ENCODE measurements at places on chromosomes 12 and 14.

DNA sequence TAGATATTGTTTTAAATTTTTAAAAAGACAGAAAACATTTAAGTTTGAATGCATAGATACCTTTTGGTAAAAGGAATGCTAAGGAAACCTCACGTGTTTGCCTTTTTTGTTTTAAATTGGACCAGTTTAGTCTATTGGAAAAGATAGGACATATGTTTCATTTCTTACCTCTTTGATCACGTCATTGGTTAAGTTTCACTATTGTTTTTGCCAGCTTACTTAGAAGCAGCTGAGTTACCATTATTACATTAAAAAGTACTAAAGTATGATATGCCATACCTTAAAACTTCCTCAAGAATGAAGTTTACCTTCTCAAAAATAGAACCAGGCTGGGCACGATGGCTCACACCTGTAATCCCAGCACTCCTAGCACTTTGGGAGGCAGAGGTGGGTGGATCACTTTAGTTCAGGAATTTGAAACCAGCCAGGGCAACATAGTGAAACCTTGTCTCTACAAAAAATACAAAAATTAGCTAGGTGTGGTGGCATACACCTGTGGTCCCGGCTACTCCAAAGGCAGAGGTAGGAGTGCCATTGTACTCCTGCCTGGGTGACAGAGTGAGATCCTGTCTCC, 54.4 kb downstream of the SRGAP1 start:
- DNase-seq, result no peak

- no peak for DNase-seq
Measured at GRCh38 chr14:86510491-86510890, 980.5 kb downstream of the FLRT2 start.

DNA sequence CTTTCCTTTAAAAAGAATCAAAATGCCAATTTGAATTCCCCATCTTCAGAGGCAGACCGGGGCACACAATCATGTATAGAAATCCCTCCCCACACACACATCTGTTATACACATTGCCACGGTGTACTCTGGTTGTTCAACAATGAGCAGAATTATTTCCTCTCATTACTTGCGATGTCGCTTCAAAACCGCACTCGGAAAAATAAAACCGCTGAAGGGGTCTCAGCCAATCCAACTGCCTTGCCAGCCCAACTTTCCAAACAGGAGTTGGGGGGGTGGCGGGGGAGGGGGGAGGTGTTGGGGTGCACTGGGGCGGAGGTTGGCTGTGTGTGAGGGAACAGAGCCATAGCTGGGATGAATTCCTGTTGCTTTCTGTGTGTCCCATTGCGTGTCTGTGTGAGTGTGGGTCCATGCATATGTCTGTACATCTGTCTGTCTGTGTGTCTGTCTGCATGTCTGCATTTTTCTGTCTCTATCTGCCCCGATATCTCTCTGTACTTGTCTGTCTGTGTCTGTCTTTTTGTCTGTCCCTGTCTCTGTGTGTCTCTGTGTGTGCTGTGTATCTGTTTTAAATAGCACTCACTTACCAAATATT, 163.6 kb upstream of the TBX3 start:
- no peak for DNase-seq

DNA sequence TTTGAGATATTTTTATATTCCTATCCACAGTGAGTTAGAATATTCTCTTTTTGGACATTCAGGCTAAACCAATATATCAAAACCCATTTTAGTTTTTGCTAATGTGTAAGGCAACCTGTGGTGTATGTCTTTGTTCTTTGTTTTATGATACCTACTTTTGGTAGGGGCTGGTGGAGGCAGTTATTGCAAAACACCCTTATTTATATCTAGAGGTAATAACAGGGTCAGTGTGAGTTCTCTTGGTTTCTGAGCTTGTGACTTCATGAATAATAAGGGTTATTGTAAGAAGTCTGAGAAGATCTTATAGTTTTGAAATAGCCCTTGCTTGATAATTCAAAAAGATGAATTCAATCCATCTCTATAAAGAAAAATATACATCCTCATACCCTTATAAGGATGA, 235.1 kb upstream of the LRIG3 start:
- no peak for DNase-seq

GRCh38 chr14:62364161-62364560, 601.9 kb downstream of the SNAPC1 start:
- no peak for DNase-seq

- DNase-seq, result peak; percentile 80
Measured at GRCh38 chr12:82358200-82359114, at the start of the genes CCDC59 and METTL25. Gene CCDC59 (minus strand): TSS chr12:82358387. CDS start chr12:82358376, 11 bp downstream. Gene METTL25 (plus strand): TSS chr12:82358529. CDS start chr12:82358566, 37 bp downstream.

GRCh38 chr14:32474478-32475195, 145.5 kb downstream of the AKAP6 start:
- DNase-seq, result no peak

DNA sequence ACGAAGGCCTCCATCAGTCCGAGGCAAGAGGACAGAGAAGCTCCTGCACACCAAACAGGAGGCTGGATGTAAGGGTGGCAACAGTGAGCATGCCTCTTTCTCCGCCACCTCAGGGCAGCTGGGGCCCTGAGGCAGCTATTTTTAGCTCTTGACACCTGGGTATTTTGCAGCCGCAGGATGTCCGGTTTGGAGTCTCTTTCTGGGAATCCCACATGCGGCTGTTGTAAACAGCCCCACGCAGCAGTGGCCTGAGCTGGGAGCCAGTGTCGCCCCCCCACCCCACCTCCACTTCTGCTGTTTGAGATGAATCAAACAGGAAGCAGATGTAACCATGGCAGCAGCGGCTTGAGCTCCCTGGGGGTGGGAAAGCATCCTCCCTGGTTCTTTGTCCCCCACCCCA, 11.7 kb downstream of the HDAC7 start:
- DNase-seq, result no peak

- DNase-seq, result no peak
Measured at GRCh38 chr12:121926874-121927706, 8.7 kb downstream of the CFAP251 start.

DNA sequence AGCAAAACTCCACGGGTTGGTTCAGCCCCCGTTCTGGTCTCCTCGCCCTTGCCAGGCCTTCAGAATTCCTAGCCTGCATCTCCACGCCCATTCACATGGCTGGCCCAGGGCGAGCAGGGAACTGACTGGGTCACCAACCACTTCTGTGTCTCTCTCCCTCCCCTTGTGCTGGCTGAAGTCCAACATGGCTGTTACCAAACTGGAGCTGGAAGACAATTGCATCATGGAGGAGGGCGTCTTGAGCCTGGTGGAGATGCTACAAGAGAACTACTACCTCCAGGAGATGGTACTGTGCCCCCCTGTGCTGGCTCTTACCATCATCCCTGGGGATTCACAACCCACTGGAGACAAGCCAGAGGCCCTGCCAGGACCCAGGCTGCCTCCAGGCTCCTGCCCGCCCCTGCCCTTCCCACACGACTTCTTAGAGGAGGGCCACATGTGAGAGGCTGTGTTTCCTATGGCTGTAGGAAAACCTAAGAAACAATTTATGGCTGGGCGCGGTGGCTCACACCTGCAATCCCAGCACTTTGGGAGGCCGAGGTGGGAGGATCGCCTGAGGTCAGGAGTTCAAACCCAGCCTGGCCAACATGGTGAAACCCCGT, 9.9 kb downstream of the LRRC74A start:
- no peak for DNase-seq

GRCh38 chr14:31902002-31902401, 175.1 kb upstream of the ARHGAP5 start:
- no peak for DNase-seq

DNA sequence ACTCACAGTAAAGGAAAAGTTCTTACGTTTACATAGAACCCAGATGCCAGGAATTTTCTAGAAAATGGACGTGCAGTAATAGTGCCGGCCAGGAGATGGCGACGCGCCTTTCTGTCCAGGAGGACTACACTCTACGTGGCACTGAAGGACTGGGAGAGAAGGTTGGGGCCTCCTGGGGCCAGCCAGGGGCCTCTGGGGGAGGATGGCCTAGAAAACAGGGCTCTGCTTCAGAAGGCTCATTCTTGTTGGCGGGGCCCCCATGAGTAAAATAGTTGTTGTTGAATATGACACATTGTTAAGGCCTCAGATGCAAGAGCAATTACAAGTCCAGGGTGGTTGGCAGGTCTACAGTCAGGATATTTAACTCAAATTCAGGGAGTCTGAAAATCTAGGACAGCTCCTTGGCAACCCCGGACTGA, 120.1 kb upstream of the MAX start:
- no peak for DNase-seq

DNA sequence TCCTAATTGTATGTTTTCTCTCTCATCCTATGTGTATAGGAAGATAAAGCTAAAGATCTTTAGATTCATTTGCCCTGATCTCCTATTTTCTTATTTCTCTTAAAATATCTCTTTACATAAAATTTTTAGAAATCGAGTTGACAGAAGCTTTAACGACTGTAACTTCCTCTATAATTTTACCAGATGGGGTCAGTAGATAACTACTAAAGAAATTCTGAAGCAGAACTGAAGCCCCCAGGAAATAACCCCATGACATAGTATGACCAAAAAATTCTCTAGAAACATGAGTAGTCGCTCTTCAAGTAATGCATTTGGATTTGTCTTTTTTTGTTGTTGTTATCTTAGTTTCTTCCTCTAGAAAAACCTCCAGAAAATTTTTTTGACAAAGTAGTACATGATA, 288.0 kb downstream of the ERC1 start:
- no peak for DNase-seq

GRCh38 chr12:21428241-21428640, 9.2 kb upstream of the PYROXD1 start:
- DNase-seq, result no peak

DNA sequence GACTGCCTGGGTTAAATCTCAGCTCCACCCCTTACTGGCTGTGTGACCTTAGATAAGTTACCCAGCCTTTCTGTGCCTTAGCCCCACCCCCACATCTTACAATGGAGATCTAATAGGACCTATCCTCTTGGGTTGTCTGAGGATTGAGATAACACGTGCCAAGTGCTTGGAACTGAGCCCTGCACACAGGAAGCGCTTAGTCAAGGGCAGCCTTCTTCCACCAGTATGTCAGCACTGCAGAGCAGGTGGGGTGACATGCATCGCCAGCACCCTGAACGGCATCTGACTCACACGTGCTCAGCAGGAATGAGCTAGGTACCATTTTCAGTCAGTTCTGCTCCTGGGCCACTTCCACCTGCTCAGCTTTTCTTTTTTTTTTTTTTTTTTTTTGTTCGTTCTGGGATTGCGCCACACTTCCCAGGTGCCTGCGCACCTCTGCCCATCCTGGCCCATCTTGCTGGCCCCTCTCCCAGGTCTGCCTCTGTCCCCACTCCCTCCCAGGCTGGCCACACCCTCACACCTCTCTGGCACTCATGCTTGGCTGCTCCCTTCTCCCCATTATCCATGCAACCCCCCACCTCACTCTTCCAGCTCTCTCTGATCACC, 19.6 kb downstream of the LGMN start:
- DNase-seq, result no peak

DNA sequence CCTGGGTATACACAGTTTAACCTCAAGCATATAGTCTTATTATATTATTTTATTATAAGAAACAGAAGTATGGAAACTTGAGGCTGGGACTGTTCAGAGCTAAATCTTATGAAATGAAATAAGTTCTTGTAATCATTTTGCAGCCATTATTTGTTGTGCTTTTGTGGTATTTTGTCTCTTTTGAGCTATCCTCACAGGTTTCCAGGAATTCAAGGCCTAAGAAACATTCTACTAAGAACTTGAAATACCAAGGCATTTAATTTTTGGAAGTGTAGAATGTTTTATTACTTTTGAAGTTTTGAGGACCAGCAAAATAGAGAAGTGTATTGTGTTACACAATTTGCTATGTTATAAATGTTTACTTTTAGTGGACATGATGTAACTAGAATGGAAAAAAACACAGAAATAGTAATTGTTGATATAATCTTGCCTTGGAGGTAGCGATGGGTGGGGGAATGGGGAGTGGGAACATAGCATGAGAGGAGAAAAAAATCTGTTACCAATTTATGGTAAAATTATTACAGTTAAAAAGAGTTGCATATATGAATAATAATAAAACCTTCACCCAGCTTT, 81.7 kb downstream of the CRADD start:
- DNase-seq, result no peak

DNA sequence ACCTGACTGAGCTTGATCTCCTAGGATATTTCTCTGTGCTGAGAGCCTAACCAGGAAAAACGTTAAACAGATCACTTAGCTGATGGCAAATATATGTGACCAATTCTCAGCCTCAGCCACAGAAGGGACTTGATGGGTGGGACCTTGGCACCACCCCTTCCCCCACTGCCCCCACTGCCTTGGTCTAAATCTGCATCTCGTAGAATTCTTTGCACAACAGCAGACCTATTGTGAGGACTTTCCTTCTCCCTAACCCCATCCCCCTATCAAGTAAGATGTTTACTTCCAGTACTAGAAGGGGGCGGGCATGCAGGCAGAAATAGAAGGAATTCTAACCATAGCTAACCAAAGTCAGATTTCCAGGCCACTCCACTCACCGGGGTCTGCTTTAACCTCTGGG, 313.2 kb downstream of the PCNX1 start:
- DNase-seq, result no peak

- no peak for DNase-seq
Measured at GRCh38 chr14:88791629-88792472, 902 bp downstream of the EML5 start.

- DNase-seq, result peak; percentile 9
Measured at GRCh38 chr12:78568321-78569020, 296.1 kb upstream of the SYT1 start.

DNA sequence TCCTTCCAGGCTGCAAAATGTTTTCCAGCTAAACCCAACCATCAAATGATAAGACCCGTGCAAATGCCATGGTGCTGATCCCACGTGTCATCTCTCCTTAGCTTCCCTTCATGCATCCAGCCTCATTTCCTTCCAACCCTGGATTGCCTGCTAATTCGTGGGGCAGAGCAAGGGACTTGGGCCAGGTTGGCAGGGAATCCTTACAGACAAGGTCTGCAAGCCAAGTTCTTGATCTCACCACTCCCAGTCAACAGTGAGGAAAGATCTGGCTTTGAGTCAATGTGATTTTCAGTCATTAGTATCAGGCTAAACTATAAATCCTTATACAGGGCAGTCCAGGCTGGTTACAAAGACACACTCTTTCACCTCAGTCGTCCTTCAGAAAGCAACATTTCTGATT, 150.9 kb downstream of the ANO2 start:
- DNase-seq, result no peak

DNA sequence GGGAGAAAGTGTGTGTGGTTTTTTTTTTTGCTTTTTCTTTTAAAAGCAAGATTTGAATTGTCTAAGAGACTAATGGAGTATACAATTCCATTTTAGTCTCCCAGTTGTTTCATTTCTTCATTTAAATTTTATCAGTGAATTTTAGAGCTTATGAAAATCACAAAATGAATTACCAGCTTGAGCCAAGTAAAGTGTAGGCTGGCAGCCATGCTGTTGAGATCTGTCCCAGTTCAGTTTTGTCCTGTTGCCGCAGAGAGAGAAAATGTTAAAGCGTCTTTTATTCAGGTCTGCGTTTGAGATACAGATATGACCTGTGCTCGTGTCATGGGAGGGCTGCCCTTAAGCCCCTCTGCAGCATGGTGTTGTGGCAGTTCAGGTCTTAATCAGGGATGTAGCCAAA, 256.5 kb downstream of the IPO8 start:
- no peak for DNase-seq

GRCh38 chr12:87953256-87953860, 75.8 kb downstream of the C12orf50 start:
- DNase-seq, result no peak

Data from BJ (cell line).